Fibroblast of skin of left quadriceps (primary cell): ENCODE measurements at places on chromosomes 4 and X.
A peak's percentile ranks its signal among the peaks of the same experiment; 100 is the strongest.

DNA sequence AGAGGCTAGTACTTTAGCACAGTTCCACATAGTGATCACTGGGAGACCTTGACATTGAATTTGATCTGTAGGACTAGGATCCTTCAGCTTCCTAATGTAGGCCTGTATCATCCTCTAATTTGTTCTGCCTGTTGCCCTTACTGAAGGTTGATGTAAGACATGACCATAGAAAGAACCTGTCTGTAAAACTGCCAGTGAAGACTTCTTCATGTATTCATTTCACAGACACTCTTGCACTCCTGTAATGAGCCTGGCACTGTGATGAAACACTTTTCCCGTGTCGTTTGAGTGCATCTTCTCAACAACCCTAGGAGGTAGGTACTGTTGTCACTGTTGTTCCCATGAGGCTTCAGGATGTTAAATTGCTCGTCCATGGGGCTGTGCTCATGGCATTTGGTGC is 14.7 kb downstream of the RAB9A start:
- no peak for DNase-seq

DNA sequence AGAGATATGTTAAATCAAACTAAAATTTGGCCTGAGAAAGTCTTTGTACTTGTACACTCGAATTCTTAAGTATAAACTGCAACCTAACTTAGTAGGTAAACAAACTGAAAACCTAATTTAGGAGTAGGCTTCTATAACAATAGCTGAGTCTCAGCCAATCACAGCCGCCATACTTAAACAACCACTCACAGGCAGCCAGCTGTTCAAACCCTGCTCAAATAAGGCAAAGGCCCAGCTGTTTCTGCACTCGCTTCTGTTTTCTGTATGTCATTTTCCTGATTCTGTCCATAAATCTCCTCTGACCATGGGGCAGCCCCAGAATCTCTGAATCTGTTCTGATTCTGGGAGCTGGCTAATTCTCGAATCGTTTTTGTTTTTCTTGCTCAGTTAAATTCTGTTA is 7.8 kb upstream of the PLS3 start:
- no peak for DNase-seq

DNA sequence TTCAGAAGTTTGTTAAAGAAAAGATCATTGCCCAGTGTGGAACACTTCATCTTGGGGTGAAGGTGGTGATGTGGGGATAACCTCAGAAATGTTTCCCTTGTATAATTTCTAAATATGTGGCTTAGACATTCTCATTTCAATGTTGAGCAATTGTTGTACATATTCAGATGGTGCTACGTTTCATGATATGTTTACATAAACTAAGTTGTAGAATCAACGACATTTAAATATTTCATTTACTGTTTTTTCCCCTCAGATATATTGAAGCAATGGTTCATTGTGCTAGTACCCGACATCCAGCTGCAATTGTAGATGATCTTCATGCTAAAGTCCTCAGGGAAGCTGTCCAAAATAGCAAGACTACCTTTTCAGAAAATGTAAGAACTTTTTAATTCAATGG is 92.6 kb downstream of the BLTP1 start:
- no peak for DNase-seq

- no peak for DNase-seq
Measured at GRCh38 chrX:71052721-71053120, 15.4 kb downstream of the SNX12 start.

DNA sequence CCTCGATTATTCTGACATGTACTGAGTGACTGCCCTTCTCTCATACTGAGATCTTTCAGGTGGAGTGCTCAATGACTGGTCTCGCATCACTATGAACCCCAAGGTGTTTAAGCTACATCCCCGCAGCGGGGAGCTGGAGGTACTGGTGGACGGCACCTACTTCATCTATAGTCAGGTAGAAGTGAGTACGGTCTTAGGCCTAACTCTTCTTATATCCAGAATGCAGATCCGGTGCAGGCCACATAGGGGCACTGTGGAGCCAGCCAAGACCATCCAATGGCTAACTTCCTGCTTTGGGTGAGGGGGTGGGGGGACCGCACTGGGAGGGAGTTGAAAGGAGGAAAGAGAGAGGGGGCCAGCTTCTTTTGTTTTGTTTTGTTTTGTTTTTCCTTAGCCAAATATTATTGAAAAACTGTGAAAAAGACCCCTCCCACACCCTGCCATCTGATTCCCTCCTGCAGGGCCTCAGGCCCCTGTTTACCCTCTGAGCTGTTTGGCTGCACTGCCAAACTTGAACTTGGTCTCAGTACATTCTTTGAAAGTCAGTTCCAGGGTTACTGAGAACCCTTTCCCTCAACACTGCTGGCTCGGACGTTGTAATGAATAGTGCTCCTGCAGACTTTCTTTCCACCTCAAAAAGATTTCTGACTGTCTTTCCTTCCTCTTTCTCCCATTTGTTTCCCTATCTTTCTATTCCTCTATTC is 16.2 kb downstream of the AWAT2 start:
- no peak for DNase-seq

DNA sequence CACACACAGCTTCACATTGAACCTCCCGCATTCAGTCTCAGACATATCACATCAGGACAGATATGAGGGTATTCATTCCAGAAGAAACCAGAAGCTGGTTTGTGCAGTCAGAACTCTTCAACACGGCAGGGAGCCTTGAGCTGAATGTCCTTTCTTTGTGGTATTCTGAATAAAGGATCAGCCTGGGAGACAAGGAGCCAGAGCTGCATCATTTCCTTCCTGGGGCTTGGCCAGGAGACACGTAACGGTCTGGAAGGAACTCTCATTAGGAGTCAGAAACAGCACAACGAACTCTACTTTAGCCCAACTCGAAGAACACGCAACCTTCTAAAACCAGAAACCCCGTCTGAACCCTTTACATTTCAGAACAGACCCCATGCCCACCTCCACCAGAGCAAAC is 46.4 kb downstream of the KDR start:
- peak; percentile 36 for DNase-seq

DNA sequence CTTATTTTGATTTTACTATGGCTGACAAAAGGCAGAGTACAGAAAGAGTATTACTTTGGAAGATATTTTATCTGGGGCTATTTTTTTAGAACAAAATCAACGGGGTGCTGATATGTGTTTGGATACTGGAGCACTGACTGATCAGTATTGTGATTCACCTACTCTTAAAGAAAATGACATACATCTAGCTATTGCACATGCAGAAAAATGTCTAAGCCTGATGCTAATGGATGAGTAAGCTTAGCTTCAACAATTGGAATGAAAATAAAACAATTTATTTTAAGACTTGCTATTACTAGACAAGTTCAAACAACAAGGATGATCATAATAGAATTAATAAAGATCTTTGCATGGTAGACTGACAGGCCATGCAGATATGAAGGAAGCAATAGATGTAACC is 262.0 kb downstream of the PPP1R2C start:
- DNase-seq, result no peak

DNA sequence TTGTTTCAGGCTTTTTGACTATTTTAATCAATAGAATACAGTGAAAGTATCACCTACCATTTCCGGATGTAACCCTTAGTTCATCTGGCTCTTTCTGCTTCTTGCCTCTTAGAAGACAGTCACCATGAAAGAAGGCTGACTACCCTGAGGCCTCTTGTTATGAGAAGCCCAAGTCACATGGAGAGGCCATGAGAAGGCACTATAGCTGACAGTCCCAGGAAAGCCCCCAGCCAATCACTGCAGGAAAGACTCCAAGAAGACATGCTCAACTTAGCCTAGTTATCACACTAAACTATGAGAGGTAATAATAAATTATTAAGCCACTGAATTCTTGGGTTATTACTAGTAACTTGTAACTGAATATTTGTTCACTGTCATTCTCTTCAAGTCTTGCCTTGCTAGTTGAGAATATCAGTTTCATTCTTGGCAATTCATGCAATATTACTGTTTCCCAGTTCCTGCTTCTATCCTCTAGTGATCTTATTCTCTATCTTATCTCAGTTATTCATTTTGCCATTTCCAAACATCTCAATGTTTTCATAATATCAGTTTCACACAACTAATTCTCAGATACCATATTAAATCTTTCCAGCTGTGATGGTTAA is 57.1 kb upstream of the GUCY1A1 start:
- DNase-seq, result no peak

DNA sequence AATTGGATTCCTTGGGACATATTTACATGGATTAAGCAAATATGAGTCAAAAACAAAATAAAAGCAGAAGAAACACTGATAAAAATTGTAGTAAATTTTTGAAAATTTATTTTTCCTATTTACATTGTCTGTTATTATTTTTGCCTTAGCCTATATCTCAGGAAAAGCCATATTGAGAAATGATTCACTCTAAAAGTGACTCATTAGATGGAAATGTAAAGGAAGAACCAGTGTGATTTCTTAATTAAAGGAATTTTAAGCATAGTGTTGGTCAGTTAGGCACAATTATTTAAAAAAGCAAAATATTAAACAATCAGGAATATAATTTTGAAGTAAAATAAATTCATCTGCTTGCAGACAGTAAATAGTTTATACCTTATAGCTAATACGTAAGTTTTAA is 167.4 kb upstream of the NAP1L5 start:
- no peak for DNase-seq

DNA sequence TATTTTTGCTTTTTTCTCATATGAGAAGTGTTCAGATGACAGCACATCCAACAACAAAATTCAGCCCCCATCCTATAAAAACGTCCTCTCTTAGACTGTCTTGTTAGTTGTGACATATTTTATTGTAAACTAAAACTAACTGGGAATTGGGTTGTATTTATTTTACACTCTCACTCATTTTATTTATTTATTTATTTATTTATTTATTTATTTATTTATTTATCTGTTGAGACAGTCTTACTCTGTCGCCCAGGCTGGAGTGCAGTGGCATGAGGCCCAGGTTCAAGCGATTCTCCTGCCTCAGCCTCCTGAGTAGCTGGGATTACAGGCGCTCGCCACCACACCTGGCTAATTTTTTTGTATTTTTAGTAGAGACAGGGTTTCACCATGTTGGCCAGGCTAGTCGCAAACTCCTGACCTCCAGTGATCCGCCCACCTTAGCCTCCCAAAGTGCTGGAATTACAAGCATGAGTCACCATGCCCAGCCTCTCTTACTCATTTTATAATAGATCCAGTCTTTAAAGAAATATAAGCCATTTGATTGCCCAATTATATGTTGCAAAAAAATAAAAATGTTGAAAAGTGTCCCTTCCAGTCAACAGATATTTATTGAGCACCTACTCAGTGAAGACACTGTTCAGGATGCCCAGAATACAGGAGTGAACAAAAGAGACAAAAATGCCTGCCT is 44.6 kb downstream of the PALLD start:
- DNase-seq, result peak; percentile 30

GRCh38 chr4:101787701-101788316 is 2.7 kb upstream of the BANK1 start:
- no peak for DNase-seq

- no peak for DNase-seq
Measured at GRCh38 chr4:87088186-87088585, 132.2 kb downstream of the KLHL8 start.

DNA sequence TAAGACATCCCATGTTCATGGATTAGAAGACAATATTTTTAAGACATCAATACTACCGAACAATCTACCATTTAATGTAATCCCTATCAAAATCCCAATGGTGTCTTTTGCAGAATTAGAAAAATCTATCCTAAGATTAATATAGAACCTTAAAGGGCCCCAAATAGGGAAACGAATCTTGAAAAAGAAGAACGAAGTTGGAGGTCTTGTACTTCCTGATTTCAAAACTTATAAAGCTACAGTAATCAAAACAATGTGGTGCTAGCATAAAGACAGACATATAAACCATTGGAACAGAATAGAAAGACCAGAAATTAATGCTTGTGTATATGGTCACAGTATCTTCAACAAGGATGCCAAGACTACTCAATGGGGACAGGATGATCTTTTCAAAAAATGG is 42.0 kb downstream of the CENPE start:
- no peak for DNase-seq

DNA sequence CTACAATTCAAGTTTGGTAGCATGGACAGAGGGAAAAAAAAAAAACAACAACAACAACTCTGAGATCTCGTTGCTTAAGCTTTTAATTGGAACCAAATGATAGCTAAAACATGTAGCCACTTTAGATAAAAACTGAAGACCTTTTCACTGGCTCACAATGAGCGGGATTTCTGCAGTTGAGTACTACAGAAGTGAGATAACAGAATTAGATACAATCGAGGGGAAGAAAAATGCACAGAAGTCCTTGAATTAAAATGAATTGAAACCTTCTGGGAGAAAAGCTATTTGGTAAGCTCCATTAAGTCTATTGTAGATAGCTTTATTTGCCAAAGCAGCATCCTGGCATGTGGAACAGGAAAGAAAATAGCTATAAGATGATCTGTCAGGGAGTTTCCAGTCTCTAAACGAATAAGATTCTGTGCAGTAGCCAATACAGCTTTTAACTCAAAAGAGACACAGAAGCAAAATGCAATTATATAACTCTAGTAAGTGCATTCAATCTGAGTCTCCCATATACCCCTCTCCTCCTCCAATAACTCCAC is 248.5 kb downstream of the ENOX2 start:
- no peak for DNase-seq

GRCh38 chr4:103032574-103032973 is 13.1 kb upstream of the SLC9B1 start:
- DNase-seq, result no peak

- no peak for DNase-seq
Measured at GRCh38 chrX:18664947-18665346, 7.0 kb downstream of the RS1 start.

- no peak for DNase-seq
Measured at GRCh38 chrX:112513154-112513553, 166.6 kb downstream of the LHFPL1 start.

- DNase-seq, result no peak
Measured at GRCh38 chr4:184348311-184349233, 125.8 kb downstream of the IRF2 start.

DNA sequence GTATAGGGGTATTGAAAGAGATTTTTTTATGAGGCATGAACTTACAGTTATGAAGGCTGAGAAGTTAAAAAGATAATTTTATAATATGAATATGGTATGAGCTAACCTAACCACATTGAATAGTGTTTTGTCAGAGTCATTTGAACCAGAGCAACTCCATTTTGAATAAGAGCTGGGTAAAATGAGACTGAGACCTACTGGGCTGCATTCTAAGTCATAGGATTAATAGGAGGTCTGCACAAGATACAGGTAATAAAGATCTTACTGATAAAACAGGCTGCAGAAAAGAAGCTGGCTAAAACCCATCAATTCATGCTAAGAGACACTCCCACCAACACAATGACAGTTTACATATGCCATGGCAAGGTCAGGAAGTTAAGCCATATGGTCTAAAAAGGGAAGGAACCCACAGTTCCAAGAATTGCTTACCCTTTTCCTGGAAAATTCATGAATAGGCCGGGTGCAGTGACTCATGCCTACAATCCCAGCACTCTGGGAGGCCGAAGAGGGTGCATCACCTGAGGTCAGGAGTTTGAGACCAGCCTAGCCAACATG is 209.2 kb downstream of the TECRL start:
- no peak for DNase-seq

DNA sequence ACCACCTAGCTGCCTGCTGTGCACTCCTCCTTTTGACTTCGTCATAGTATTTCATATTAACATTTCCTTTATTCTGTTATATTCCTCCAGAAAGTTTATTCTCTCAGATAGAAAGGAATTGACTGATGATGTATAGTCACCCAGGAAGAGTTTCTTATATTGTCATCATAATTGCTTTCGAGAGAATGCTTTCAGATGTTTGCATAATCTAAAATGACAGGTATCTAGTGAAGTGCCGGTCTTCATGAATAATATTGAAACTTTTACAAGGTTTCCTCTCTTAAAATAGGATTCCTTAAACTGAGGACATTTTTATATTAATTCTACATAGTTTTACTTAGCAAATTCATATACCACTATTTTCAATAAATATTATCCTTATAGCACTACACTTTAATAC is 10.1 kb downstream of the SEC24D start:
- DNase-seq, result no peak

GRCh38 chr4:101334963-101335572 is 12.3 kb downstream of the PPP3CA start:
- DNase-seq, result no peak
